ENCODE measurements at places on chromosomes 2 and 18.
A peak's percentile ranks its signal among the peaks of the same experiment; 100 is the strongest.

DNA sequence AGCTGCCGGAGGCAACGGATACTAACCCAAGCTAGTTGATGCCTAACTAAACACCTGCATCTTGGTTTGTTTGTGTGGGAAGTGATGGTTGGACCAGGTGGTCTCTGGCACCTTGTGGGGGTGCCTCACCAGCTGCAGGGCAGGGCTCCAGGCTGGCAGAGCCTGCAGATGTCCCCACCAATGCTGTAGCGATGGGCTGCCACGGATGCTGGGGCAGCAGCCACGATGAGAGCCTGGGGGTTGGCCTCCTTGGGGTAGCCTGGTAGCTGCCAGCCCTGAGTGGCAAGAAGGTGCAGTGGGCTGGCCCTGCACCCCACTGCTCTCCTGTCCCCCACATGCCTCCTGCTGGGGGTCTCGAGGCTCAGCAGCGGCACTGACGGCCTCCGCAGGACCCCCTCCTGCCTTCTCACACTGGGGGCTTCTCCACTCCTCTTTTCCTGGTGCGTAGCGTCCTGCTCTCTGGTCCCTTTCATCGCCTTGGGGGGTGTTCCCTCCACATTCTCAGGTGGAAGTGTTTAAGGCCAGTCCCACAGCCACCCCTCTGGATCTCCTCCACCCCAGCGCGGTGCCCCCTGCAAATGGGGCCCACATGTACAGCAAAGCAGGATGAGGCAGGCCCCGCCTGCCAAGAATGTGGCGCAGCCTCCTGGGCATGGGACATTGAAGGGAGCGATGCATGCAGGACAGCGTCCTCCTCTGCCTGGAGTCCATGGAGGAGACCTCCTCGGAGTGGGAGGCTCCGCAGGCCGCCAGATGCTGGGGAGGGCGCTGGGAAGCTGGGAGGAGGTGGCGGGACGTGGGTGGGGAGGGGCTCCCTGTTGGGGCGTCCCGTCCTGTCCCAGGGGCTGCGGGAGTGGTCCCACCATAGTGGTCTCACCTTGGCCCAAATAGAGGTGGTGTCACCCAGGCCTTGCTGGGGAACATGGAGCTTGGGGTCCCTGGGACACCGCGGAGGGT is 173.1 kb downstream of the ASB1 start:
- no peak for DNase-seq

DNA sequence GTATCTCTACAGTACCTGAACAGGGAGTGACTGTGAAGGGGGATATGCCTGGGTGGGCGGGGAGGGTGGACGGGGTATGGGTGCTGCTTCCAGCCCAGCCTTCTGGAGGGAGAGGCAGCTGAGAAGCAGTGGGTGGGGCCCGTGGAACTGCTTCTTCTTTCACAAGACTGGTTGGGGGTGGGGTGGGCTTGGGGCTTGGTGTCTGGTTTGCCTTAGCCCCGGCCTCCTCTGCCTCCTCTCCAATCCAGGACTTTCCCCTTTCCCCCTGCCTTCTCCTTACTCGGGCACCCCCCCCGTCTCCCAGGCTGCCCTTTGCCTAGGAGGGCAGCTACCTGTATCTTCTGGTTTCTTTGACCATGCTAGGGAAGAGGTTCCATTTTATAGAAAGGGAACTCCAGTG is 233.4 kb downstream of the DYSF start:
- DNase-seq, result no peak

DNA sequence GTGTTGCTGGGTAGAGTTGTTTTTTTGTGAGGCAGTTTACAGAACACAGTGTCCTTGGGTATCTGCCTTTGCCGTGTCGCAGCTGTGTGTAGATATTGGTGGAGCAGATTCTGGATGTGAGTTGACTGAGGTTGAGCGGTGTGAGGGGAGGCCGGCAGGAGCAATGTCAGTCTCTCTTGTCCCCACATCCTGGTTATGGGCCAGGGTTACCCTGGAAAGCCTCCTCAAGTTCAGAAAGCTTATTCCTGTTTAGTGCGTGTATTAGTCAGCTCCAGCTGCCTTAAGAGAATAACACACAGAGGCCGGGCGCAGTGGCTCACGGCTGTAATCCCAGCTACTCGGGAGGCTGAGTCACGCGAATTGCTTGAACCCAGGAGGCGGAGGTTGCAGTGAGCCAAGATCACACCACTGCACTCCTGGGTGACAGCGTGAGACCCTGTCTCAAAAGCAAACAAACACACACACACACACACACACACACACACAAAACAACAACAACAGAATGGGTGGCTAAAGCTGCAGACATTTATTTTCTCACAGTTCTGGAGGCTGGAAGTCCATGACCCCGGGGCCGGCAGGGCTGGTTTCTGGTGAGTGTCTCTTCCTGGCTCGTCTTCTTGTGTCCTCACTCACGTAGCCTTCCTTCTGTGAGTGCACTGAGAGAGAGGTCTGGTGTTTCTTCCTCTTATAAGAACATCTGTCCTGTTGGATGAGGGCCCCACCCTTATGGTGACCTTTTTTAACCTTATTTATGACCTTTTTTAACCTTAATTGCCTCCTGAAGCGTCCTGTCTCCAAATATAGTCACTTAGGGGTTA is 5.1 kb downstream of the NCK2 start:
- peak; percentile 60 for DNase-seq

GRCh38 chr2:95317123-95317500 is 20.0 kb downstream of the KCNIP3 start:
- no peak for DNase-seq

GRCh38 chr2:205885492-205886099 is 200.4 kb downstream of the INO80D start:
- DNase-seq, result peak; percentile 84

DNA sequence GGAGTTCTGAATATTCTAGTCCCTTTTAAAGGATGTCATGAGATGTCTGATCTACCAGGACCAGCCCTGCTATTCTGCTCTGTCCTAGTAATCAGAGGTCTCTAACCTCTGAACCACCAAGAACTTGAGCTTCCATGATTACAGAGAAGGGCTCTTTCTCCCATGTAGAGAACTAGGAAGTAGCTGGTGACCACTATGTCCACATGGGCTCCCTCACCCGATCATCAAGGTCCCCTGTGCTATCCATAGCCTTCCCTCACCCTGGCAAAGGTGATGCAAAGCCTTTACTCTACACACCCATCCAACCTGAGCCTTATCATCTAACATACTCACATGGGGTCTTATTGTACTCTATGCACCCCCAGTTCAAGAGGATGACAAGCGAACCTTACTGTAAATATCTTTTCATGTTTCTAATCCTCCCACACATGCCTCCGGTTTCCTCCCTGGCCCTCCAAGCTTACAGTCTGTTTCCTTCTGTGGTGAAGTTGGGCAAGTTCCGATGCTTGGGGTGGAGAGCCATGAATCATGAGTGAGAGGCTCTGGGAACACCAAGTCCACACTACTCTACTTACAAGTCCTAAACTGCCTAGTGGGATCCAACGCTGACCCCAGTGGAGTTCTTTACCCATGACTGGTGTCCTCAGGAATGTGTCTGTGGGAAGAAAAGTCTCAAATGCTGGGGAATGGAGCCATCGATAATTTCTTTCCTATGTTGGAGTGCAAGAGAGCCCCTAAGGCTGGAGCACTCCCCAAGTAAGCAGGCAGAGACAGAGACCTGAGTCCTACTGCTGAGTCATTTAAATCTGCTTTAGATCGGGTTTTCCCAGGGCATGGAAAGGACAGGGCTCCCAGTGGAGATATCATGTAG is 73.3 kb upstream of the KLF7 start:
- peak; percentile 54 for DNase-seq

GRCh38 chr2:36489281-36489680 is 108.7 kb downstream of the FEZ2 start:
- DNase-seq, result no peak

GRCh38 chr2:151258121-151258520 is 3.5 kb downstream of the RBM43 start:
- DNase-seq, result no peak

- DNase-seq, result no peak
Observed at GRCh38 chr2:177909962-177910361, 162.6 kb downstream of the PDE11A start.

DNA sequence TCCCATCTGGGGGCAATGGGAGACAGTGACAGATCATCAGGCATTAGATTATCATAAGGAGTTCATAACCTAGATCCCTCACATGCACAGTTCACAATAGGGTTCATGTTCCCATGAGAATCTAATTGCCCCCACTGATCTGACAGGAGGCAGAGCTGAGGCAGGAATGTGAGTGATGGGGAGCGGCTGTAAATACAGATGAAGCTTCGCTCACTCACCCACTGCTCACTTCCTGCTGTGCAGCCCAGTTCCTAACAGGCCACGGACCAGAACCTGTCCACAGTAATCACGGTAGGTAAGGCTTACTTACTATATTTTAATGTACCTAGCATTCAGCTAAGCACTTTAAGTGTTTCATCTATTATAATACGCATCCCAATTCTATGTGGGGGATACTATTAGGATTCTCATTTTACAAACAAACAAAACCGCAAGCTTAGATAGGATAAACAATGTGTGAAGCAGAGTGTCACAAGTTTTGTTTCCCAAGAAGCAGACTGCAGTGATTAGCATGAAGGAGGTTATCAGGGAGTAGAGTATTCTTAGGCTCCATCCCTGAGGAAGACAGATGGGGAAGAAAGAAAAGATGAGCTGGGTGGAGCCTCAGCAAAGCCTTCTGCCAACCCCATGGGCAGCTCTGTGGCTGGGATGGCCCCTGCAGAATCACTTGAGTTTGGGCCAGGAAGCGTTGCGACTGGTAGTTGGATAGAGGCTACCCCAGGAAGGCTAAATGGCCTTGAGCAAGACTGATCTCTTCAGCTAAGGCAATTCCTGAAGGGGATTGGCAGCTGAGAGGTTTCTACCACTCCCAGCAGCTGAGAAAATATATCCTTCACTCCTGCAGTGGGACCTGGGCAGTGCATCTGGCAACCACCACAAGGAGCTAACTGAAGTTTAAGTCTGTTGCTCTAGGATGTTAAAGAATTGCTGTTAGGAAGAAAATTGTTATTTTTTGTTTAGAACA is 133.1 kb downstream of the MREG start:
- DNase-seq, result no peak

DNA sequence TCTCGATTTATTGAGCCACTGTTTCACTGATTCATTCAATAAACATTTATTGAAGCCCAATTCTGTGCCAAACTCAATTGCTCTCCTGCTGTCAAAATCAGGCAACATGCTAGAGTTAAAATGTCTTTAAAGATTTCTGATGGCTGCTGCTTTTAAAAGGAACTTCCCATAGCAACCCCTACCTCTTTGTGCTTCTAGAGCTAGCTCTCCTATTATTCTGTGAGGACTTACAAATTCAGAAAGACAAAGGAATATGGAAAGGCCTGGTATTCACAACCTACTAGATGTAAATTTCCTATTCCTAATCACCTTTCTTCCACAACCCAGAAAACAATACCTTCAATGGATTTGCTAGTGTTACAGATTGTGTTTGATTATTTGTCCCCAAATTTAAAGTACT is 395.5 kb downstream of the NRXN1 start:
- no peak for DNase-seq
